ENCODE measurements at places on chromosomes 12 and 14.

- DNase-seq, result no peak
These were observed 721 bp upstream of the CTSG start for GRCh38 chr14:24576771-24577170.

- no peak for DNase-seq
These were observed 61.4 kb upstream of the VPS33A start for GRCh38 chr12:122327494-122328385.

DNA sequence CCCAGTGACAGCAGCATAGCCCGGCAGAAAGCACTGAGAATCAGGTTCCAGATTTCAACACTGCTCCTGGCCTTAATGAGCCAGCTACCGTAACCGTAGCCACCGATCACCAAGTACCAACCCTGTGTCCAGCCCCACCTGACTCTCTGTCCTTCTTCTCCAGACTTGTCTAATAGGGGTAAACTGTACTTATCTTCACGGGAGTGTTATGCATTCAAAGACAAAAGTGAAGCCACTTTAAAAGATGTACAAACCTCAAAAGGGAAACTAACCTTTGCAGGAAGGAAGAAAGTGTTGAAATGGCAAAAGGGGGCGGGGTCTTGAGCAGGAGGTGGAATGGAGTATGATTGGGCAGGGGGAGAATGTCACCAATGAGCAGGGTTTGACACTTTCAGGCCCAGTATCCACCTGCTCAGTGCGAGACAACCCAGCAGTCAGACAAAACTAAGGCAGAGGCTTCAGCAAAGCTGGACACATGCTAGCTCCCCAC lies 226.1 kb downstream of the CHST11 start:
- no peak for DNase-seq

DNA sequence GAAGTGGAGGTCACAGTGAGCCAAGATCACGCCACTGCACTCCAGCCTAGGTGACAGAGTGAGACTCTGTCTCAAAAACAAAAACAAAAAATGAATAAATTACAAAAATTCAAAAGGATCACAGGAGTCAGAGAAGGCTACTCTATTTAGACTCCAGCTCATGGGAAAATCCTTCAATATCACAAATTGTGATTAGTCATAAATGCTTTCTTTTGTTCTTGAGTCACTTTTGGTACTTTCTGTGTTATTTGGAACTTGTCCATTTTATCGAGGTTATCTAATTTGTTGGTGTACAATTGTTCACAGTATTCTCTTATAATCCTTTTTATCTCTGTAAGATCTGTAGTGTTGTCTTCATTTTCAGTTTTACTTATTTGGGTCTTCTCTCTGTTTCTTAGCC lies 18.9 kb downstream of the ALDH2 start:
- no peak for DNase-seq
